ENCODE measurements at places on chromosomes 2 and 18.

- no peak for DNase-seq
Measured at GRCh38 chr18:76499637-76500340, 4.7 kb upstream of the ZNF516 start.

DNA sequence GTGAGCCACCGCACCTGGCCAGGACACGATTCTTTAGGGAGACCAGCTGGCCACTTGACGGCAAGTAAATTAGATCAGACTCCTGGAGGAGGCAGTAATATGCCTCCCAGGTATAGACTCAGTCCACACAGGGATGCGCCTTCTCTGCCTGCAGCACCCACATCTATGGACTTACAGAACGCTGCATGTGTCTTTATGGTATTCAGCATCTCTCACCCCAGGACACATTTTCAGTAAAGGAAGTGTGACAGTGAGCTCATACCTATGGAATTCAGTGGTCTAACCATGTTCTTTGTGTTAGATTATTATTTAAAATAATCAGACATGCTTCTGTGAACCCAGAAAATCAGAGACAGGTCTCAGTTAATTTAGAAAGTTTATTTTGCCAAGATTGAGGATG is 5.9 kb upstream of the NARS1 start:
- peak; percentile 68 for DNase-seq

DNA sequence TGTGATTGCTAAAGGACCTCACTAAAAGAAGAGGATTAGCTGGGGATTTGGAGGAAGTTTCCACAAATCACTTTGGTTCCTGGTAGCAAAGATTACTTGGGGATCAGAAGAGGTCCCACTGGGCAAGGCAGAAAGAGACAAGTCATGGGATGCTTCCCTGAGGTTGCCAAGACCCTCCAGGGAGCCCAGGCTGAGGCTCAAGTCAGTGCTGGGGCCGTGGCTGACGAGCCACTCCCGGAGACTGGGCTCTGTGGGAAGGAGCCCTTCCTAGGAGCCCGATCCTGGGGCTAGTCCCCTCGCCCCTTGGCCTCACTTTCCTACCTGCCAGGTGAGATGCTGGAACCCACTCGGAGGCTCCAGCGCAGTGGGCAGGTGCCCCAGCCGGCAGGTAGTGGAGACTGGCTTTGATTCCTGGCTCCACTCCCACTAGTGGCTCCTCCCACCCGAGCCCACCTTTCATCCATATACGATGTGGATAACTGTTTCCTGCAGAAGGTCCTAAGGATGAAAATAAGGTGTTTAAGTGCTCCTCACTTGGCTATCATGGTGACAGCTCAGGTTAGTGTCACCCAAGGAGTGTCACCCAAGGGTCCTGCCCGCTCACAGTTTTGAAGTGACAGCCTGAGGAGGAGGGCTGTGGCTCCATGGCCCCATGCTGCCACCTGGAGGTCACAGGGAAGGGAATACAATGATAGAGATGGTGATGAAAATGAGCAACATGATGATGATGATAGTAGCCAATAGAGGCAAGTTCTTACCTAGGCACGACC is 100.5 kb downstream of the CAPN13 start:
- peak; percentile 76 for DNase-seq

GRCh38 chr2:236551471-236552211 is 18.0 kb upstream of the ACKR3 start:
- no peak for DNase-seq

DNA sequence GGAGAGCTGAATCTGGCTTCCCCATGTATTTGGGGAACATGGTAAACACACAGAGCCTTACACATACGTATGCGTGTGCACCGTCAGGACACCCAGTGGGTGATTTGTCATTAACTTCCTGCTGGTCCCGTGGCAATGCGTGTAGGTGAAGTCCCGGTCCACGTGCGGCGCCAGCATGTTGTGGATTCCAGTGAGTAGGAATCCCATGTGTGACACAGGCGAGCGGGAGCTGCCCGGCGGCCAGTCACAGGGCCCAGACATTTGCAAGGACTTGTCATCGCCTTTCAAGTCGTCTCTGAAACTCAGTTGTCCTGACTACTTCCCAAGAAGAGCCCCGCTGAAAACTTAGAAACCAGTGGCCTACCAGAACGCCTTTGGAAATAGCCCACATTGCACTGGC is 102.0 kb downstream of the RNF144A start:
- DNase-seq = no peak

DNA sequence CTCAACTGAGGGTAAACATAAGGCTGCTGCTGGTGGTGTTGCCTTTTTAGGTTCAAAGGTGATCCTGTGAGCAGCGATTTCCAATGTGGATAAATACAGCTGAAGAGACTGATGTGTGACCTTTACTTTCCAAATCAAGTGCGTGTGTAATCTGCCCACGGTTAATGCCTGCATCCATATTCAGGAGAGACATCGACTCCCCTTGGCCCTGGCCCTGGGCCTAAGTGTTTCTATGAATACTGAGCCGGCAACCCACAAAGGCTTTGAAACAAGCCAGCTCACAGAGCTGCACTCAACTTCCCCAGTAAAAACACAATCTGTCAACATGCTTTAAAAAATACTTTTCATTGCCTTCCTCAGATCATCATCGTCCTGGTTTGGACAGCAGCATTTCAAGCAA is 1026.6 kb downstream of the TMEM182 start:
- DNase-seq = no peak

- DNase-seq = no peak
Measured at GRCh38 chr18:46705521-46705920, 48.5 kb upstream of the LOXHD1 start.

DNA sequence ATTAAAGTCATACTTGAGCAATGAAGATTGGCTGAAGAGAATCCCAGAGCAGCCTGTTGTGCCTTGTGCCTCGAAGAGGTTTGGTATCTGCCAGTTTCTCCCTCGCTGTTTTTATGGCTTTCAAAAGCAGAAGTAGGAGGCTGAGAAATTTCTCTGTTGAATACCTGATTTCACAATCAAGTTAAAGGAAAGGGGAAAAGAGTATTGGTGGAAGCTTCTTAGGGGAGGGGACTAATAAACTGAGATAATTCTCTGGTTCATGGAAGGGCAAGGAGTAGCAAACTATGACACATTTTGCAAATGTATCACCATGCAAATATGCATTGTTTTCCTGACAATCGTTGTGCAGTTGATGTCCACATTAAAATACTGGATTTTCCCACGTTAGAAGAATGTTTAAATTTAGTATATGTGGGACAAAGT is at the start of gene IL1B:
IL1B (minus strand) TSS at position 85 of the 423 bp plus-strand sequence. CDS start 550 bp downstream, outside the sequence.
- peak; percentile 42 for DNase-seq

GRCh38 chr2:154161286-154161685 is 289.6 kb downstream of the GALNT13 start:
- DNase-seq = no peak

DNA sequence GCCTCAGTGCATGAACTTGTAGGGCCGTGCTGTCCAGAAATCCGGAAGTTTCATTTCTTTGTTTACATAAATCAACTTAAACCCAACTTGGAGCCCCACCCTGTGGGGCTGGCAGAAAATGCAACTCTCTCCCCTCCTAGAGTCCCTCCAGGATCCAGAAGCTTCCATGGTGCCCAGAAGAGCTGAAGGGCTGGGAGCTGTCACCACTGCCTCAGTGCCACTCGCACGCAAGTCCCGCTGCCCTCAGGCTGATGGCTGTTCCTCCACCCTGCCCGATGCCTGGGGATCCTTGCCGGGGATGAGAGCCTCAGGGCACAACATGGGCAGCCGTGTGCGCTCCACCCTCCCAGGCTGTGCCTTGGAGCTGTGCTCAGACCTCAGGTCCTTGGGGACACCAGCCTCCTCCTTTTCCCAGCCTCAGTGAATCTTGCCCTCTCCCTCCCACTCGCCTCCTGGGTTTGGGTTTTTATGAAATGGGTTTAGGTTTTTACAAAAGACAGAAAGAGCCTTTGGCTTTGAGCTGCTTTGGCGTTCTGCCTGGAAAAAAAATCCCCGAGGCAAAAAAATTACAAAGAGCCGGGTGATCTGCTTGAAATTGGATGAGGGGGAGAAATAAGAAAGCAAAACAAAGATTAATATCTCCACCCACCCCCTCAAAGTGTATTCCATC is 155.2 kb downstream of the TWIST2 start:
- no peak for DNase-seq

Data from kidney capillary endothelial cell (primary cell).